Activated CD4-positive, alpha-beta memory T cell treated with anti-CD3 and anti-CD28 coated beads, Interleukin-2, amount 10 ng/mL, durations not matched to agents 7 days and 5 days (primary cell): ENCODE measurements at places on chromosomes 13 and 19.
A peak's percentile ranks its signal among the peaks of the same experiment; 100 is the strongest.

DNA sequence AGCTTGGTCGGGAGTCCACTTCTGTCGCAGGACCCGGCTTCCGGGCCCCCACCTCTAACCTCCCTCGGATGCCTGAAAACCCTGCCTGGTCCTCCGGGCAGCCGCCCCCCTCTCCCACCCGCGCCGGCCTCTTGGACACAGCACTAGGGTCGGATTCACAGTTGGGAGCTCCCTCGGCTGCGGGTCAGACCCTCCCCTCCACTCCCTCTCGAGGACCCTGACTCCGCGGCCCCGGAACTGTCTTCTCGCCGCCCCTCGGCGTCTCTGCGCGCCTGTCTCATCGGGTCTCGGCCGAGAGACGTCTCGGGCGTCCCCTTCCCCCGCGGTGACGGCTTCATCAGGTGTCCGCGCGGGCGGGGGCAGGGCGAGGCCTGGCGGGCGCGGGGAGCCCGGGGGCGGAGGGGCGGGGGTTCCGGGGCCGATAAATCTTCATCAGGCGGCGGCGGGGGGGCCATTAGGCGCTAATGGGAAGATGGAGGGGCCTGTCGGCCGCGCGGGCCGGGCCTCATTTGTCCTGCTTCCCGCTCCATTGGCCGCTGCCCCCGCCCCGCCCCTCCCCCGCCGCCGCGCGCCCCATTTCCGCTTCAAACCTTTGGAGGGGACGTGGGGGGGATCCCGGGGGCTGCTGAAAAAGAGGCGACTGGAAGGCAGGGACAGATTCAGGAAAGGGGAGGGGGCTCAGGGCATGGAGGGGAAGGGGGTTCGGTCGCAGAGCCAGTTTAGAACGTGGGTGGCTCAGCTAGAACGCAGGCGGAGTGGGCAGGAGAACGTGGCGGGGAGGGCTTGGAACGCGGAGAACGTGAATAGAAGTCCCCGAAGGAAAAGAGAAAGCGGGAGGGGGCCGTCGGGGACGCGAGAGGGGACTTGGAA lies 11.8 kb upstream of the ERFL start:
- peaks cover 36% of the 10 kb centered on the region for H3K27me3 ChIP-seq
- no peaks in the 10 kb centered on the region for H3K36me3 ChIP-seq
- DNase-seq = no peak

- no peak overlapping the region for H3K4me3 ChIP-seq
- H3K4me1 ChIP-seq = peaks cover 1% of the 10 kb centered on the region
- peaks cover 25% of the 10 kb centered on the region for H3K36me3 ChIP-seq
- no peak for DNase-seq
- no peaks in the 10 kb centered on the region for H3K27me3 ChIP-seq
These were observed 20.1 kb upstream of the TIMM44 start for GRCh38 chr19:7963566-7963965.

- peak overlapping the region; percentile 98 for H3K4me3 ChIP-seq
- no peak for DNase-seq
- peaks cover 43% of the 10 kb centered on the region for H3K4me1 ChIP-seq
- peaks cover 20% of the 10 kb centered on the region for H3K36me3 ChIP-seq
These were observed 501 bp downstream of the SIRT2 start for GRCh38 chr19:38898788-38899446.

DNA sequence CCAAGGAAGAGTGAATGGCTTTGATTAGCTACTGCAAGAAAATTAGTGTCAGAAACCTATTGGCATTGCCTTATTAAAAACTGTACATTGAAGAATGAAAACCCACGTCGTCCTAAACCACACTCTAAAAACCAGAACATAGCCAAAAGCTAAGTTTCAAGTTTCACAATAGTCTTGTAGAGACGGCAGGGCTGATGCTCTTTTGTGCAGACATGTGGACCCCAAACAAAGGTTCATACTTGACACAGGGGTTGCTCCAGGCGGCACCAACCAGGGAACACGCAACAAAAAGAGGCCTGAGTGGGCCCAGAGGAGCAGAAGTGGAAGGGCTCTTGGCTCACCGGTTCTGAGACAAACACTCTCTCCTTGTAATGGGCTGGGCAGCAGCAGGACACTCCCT lies 28.6 kb upstream of the MIR17HG start:
- no peak overlapping the region for H3K4me3 ChIP-seq
- peaks cover 13% of the 10 kb centered on the region for H3K4me1 ChIP-seq
- H3K27ac ChIP-seq = no peak overlapping the region
- H3K36me3 ChIP-seq = no peaks in the 10 kb centered on the region
- DNase-seq = no peak

- no peaks in the 10 kb centered on the region for H3K27me3 ChIP-seq
- no peak overlapping the region for H3K4me3 ChIP-seq
- H3K27ac ChIP-seq = no peak overlapping the region
- DNase-seq = no peak
These were observed 95.4 kb downstream of the WDFY2 start for GRCh38 chr13:51679616-51680015.

DNA sequence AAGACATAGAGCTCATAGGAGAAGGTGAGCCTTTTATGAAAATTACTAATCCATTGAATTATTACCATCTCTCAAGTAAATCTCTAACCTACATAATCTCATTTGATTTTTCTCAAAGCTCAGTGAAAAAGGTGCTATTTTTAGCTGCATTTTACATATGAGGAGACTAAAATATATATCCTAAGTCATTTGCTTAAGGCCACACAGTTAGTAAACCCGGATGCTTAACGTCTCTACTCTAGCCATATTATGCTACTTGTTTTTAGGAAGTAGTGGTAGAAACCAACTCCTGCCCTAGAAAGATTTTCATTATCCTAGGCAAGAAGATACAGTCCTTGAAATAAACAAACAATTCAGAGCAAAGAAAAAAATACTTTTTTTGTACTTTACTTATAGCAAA lies 108.9 kb downstream of the RBM26 start:
- H3K27me3 ChIP-seq = peaks cover 27% of the 10 kb centered on the region
- H3K4me1 ChIP-seq = no peaks in the 10 kb centered on the region
- no peak overlapping the region for H3K27ac ChIP-seq
- H3K4me3 ChIP-seq = no peak overlapping the region
- no peaks in the 10 kb centered on the region for H3K36me3 ChIP-seq
- no peak for DNase-seq

DNA sequence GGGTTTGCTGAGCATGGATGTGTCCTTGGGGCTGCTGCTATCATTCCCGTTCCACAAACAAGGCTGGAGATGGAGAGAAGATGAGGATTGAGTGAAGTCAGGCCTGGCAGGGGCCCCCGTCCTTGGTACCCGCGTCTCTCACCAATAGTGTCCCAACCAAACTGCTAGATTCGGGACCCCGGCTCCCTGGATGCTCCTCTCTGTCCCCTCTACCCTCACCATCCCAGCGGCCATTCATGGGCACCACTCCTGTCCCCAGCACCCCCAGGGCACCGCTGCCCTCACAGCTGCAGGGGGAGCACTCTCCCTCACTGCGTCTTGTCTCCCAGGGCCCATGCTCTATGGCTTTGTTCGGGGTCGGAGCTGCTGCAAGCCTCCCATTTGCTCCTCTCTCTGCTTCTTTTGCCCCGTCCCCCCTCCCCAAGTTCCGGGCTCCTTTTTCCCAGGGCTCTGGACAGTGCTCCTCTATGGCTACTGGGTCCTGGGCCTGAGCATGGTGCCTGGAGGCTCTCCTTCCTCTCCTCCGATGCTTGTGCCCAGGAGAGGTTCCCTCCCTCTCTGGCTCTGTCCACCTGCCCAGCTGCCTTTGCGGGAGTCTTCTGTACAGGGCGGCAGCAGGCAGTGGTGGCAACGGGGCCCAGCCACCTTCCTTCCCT lies 219.5 kb downstream of the TEX29 start:
- no peaks in the 10 kb centered on the region for H3K36me3 ChIP-seq
- DNase-seq = no peak
- no peak overlapping the region for H3K27ac ChIP-seq
- H3K4me3 ChIP-seq = no peak overlapping the region
